ENCODE measurements at places on chromosomes 16 and 17.
A peak's percentile ranks its signal among the peaks of the same experiment; 100 is the strongest.

DNA sequence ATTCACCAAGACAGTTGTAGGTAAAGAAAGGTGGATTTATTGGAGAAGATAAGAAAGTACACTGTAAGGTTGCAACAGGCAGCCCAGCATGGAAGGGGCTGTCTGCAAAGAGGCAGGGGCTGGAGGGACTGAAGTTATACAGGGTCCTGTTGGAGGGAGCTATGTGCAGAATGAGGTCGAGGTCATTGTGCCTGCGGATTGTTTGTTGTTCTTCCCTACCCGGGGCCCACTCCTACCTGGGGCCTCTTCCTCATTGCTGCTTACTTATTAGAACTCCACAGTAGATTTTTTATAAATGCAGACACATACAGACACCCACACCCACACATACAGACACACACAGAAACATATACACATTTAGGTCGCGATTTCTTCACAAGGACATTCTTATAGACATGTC, 466.2 kb downstream of the MAF start:
- no peak for DNase-seq

DNA sequence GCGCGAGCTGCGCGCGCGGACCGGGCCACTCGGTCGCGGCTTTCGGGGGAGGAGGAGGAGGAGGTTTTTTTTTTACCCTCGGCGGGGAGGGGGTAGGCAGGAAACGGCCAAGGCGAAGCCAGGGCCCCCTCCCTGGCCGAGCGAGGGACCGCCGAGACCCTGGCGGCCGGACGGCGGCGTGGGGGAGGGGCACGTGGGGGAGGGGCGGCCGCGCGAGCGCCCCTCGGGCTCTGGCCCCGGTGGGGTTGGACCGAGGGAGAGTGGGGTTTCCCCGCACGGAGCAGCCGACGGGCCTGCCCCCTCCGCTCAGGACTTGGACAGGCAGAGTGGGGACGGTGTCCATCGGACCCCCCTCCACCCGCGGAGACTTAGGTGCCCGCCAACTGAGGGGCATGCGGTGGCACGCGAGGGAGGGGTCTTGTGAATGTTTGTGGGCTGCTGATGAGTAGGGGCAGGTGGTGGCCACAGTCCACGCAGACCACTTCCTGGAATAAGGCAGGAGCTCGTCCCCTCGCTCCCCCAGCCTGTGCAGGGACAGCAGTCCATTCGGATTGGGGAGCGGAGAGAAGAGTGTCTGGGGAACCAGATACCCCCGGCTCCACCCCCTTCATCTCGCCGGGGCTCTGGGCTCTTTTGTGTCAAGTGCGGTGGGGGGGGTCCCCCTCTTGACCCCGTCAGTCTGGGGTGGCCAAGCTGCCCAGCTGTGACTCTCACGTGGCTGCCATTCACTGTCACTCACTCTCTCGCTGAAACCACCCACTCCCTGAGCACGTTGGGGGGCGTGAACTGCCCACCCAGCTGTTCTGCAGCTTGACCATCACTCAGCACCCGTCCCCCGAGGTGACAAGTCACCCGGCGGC, 3.0 kb upstream of the CHD3 start:
- peak; percentile 40 for DNase-seq

GRCh38 chr16:29903590-29903989, 3.3 kb downstream of the ASPHD1 start:
- DNase-seq = no peak

GRCh38 chr16:55175389-55175788, 148.6 kb upstream of the IRX6 start:
- no peak for DNase-seq

DNA sequence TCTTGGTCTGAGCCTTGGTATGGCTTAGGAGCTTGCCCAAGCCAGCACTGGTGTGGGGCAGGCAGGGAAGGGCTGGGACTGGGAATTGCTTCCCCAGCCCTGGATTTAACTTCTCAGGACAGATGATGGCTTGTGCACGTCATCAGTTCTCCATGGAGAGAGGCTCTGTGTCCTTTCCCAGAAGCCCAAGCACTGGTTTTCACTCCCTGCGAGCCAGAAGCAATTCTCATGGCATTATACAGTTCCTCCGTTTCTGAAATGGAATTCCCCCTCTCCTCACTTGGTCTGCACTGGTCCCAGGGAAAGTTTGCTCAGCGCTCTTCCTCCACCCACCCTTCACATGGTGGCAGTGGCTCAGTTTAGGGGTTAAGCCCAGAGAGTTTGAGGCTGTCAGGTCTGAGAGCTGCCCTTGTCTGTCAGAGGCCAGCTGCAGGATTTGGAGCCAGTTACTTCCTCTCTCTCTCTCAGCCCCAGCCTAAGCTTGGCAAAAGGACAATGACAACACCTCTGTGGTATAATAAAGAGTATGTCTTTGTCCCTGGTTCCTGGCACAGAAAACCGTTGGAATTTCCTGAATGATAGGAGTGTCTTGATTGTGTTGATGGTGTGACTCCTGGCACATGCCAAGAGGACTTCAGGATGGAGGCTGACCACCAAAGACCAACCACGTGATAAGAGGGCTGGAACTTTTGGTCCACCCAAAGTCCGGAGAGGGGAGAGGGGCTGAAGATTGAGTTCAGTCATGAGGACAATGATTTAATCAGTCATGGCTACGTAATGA, 219.6 kb upstream of the TNRC6C start:
- DNase-seq = no peak

DNA sequence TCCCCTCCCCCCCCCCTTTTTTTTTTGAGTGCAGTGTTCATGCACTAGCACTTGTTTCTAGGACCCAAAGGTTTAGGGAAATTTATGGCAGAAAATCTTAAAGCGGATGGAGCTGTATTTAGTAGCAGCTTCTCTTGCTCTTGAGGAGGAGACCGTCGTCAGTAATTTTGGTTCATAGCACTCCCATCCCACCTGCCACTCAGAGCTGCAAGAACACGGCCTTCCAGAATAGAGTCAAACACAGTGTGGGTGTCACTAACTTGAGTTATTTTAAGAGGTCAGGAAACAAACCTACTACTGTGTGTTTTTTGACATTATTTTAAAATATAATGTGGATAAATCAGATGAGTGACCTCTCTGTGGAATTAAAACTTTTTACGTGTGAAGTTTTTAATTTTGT, 37.3 kb downstream of the SEC14L1 start:
- DNase-seq = no peak

GRCh38 chr16:13994239-13995106, 74.5 kb downstream of the ERCC4 start:
- no peak for DNase-seq

GRCh38 chr17:39782481-39782880, 44.7 kb downstream of the GRB7 start:
- no peak for DNase-seq

DNA sequence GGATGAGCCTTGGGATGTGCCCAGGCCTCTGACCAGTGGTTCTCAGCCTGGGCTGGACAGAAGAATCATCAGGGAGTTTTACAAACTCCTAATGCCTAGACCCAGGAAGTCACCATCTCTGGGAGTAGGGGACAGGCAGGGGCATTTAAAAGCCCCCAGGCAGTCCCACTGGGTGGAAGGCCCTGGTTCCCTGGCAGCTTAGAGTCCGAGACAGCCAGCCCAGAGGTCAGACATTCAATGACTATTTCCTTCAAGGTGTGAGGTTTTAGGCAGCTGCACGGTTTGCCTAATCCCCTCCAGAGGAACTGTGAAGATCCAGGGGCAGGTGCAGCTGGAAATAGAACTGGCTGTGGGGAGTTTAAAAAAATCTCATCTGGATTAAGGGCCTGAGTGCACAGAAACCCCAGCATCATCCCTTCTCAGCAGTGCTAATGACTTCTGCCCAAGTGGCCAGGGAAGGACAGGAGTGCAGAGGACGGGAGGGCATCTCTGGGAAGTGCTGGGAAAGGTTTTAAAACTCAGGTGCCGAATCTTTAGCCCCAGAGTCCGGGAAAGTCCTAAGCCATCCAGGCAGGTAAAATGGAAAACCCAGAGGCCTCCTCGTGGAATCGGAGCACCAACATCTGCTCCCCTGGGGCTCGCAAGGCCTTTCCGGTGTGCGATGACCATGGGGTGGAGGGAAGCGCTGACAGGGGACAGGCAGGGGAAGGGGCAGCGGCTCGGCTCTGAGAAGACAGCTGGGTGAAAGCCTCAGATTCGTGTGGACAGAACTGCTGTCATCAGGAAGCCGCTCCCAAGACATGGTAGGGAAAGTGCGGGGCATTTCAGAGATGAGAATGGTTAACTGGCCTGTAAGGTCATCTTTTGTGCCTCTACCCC, 1.5 kb upstream of the LGALS3BP start:
- DNase-seq = no peak

DNA sequence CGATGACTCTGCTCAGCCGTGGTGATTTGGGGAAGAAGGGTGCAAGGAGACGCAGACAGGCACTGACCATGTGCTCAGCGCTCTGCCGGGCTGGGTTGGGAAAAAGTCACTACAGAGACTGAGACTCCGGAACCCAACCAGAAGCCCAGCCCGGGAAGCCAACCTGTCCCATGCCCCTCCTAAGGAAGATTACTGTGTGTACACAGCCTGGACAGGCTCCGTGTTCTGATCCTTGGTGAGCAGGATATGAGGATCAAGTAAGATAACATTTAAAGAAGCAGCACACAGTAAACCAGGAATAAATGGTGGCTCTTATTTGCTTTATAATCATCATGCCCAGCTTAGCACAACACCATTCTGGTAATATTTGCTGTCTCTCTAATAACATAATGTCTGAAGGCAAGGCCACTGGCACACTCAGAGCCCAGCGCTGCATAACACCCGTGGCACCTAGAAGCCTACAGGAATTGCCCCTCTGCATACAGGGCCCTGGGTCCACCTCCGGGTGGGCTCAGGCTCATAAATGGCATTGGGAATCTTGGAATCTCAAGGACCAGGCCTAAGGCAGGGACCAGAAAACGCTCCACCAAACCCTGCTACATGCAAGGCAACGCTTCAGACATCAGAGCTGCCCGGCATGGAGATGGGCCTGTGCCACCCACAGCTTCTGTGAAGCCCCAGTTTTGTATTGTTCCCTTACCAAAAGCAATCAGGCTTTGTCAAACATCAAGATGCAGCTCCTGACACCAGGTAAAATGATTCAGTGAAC, 113.5 kb downstream of the DYNLRB2 start:
- no peak for DNase-seq

Measured in HAP-1 (cell line).